AG09309 (cell line): ENCODE measurements at places on chromosomes 13 and 19.

DNA sequence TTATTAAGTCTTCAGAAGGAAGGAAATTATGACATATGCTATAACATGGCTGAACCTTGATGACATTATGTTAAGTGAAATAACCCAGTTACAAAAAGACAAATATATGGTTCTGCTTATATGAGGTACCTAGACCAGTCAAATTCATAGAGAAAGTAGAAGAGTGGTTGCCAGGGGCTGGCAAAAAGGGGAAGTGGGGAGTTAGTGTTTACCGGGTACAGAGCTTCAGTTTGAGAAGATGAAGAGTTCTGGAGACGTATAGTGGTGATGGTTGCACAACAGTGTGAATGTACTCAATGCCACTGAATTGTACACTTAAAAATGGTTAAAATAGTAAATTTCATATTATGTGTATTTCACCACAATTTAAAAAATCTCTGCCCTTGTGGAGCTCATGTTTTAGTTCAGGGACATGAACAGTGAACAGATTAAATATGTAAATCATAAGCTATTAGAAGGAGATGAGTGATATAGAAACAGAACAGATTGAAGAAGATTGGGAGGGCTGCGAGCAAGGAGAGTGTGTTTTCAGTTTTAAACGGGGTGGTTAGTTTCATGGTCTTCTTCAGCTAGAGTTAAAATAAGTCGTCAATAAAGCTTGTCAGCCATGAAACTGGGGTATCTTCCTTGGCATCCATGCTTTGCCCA is 355.2 kb downstream of the KCNRG start:
- no peak for DNase-seq

GRCh38 chr13:97079726-97080125 is 85.5 kb upstream of the OXGR1 start:
- DNase-seq = no peak

DNA sequence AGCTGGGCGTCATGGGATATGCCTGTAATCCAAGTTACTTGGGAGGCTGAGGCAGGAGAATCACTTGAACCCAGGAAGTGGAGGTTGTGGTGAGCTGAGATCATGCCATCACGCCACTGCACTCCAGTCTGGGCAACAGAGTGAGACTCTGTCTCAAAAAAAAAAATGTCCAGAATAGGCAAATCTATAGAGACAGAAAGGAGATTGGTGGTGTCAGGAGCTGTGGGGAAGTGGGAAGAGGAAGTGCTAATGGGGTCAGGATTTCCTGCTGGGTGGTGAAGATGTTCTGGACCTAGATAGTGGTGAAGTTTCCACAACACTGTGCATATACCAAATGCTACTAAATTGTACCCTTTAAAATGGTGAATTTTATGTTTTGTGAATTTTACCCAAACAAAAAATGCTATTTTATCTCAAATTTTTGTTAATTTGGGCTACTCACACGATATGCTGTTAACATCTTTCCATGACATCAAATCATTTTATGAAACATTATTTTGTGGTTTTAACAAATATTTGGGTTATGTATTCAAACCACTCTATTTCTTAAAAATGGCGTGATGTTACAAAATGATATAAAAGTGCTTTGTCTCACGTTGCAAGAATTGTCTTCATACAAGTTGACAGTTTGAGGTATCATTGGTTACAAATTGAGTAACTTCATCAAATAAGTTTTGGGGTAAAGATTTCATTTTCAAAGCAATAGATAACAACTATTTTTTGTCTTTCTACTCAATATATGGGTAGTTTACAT is 7.4 kb upstream of the CYP4F3 start:
- DNase-seq = no peak

- DNase-seq = no peak
Observed at GRCh38 chr13:71645467-71645866, 221.5 kb downstream of the DACH1 start.

GRCh38 chr13:35600137-35600536 is 123.6 kb upstream of the MAB21L1 start:
- DNase-seq = no peak

DNA sequence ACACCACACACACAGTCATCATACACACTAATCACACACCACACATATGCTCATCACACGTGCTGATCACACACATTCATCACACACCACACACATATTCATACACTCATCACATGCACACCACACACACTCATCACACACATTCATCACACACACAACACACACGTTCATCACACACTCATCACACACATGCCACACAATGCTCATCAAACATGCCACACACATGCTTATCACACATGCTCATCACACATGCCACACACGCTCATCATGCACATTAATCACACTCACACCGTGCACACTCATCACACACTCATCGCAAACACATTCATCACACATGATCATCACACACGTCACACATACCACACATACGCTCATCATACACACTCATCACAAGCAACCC is 47.5 kb downstream of the C1QTNF9 start:
- no peak for DNase-seq

- no peak for DNase-seq
Observed at GRCh38 chr19:48735031-48735615, 5.3 kb downstream of the RASIP1 start.

DNA sequence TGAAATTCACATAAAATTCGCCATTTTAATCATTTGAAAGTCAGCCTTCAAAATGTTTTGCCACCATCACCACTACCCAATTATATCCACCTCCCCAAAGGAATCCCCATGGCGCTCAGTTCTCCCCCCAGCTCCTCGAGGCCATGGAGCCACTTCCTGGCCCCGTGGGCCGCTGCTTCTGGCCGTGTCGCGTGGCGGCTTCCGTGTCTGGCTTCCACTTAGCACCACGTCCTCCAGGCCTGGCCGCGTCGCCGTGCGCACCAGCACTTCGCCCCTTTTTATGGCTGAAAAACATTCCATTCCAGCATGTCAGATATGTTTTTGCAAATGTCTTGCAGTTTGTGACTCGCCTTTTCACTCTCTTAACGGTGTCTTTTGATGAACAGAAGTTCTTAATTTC is 46.7 kb upstream of the DCUN1D2 start:
- no peak for DNase-seq

DNA sequence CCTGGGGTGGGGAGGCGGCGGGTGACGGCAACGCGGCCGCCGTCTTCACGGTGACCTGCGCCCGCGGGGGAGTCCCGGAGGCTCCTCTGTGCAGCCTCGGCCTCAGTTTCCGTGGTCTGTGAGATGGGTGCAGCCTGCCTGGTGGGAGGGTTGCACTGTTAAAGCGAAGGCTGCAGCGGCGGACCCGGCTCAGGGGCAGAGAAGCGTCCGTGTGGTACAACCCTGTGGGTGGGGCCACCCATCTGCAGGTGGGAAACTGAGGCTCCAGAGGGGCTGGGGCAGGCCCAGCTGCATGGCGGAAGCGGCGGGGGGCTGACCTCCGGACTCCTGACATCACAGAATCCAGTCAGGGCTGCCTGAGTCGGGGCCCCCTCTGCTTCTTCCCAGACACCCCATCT is 481 bp downstream of the FGF22 start:
- no peak for DNase-seq

DNA sequence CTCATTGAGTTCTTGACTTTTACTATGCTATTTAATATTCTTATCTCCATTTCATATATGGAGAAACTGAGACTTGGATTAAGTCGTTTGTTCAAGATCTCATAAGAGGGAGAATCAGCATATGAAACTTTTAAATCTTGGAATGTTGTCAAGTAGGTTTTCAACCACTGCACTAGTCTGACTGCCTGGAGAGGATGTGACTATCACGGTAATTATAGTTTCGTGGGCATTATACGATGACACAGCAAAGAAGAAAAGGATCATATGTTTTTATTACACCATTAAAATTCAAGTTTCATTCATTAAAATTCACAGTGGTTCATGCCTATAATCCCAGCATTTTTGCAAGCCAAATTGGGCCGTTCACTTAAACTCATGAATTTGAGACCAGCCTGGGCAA is 555.2 kb downstream of the SLITRK1 start:
- no peak for DNase-seq

GRCh38 chr19:911197-912033 is 1.6 kb downstream of the R3HDM4 start:
- no peak for DNase-seq

DNA sequence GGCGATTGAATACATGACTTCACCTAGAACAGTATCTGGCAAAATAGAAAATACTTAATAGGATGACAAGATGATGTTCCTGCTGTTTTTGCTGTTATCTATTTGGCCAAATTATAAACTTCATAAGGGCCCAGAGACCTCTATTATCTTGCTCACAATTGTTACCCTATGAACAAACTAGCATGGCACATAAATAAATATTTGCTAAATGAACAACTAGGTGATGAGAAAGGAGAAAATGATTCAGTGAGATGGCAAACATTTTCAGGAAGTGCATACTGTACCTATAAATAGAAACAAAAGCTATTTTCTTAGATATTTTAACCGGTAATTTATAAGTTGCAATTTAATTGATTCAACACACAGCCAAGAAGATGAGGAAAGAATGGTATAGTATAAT is 78.4 kb downstream of the FAM216B start:
- DNase-seq = no peak

DNA sequence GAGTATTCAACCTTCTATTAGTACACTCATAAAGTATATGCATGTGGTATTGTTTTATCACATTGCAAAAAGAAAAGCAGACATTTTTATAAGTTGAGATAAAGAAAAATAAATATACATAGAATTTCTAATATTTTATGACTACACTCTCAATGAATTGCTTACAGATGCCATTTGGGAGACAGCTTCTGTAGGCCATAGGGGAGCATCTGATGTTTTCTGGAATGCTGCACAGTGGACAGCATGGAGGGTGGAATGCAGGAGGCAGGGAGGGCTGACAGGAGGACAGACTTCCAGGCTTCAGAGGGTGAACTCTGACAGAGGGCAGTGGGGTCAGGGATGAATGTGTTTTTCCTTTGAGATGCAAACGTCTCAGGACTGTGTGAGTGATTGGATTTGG is 45.8 kb downstream of the MIPEP start:
- DNase-seq = no peak

DNA sequence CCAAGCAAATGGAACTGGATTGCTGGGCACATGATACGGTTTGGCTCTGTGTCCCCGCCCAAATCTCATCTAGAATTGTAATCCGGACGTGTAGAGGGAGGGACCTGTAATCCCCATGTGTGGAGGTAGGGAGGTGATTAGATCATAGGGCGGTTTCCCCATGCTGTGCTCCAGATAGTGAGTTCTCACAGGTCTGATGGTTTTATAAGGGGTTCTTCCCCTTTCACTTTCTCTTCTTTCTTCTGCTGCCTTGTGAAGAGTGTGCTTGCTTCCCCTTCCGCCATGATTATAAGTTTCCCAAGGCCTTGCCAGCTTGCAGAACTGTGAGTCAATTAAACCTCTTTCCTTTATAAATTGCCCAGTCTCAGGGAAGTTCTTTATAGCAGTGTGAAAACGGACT is 32.6 kb upstream of the MTIF3 start:
- DNase-seq = no peak

DNA sequence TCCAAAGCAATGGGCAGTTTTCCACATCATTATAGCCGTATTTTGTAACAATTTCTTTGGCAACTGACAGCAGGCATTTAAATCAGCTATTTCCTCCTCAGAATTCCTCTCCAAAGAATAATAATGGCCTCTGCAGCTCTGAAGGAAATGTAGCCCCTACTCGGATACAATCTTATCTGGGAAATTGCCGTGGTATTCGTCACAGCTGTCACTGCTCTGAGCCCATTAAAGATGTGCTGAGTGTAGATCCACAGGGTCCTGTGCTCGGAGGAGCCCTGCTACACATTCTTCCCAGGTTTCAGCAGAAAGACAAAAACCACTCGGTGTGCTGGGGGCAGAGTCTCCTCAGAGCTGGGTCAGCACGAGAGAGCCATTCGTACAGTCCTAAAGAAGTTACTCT is 33.1 kb downstream of the MZT1 start:
- DNase-seq = no peak

DNA sequence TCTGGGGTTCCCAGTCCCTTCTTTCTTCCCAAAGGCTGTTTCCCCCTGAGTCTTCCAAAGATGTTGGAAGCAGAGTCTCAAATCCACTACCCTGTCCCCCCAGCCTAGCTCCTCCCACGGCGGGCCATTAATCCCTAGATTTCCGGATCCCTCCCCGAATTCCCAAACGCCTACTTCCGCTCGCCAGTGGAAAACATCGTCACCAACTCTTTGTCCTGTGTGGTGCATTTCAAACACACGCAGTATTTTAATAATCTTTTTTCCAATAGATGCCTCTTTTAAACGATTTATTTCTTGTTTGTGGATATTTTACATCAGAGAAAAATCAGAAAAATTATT is 610 bp downstream of the ZNF791 start:
- DNase-seq = peak; percentile 35

GRCh38 chr19:619286-620002 is 13.9 kb downstream of the POLRMT start:
- DNase-seq = no peak

DNA sequence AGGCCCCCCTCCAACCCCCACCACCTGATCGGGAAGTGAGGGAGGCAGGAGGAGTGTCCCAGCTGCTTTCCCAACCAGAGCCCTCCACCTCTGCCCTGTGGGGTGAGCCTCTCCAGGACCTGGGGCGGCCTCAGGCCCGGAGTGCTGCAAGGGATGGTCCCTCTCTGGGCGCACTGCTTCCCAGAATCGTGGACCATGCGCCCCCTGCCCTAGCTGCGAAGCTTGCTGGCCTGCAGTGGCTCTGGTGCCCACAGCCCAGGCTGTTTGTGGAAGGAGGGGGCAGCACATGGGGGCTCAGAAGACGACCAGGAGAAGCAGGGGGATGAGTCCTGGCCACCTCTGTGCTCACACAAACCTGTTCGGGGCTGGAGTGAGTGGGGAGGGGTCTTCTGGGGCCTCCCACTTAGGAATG is 33.6 kb downstream of the CEBPG start:
- DNase-seq = no peak

DNA sequence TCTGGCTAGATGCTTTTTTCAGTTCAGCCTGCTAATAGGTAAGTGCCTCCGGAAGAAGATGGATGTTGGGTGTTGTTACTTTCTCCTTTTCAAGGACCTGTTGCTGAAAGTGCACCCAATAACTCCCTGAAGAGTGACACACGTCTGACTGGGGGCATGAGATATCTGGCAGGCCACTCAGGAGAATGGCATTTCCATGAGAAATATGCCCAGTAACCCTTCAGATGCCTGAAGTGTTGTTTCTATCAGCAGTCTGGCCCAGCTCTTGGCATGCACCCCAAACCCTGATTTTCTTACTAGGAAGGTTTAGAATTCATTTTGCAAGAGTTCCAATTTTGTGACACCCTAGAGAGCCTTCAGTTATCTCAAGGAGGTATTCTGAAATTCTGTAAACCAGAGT is 71.5 kb downstream of the ARHGAP35 start:
- no peak for DNase-seq
